Frontal cortex (tissue), 4 donors: ENCODE measurements at places on chromosomes 6 and 20. TPM values are rescaled to one million over a fixed set of nuclear protein-coding genes. Genes with fewer than 3 reads are reported as not detected.

The PDRG1 gene
- 6.9 TPM for total RNA-seq

The ENPP4 gene
- total RNA-seq: 37.1 TPM

The DDO gene
- 0.41 TPM for total RNA-seq

The DUSP15 gene
- total RNA-seq: 9.8 TPM

The SLC16A10 gene
- total RNA-seq: 11.0 TPM

The CDH4 gene
- 22.8 TPM for total RNA-seq

The CAP2 gene
- 39.9 TPM for total RNA-seq

The ACTL10 gene
- 0.82 TPM for total RNA-seq

The STAU1 gene
- total RNA-seq: 46.5 TPM

The HSPA1L gene
- 5.7 TPM for total RNA-seq

The DEF6 gene
- total RNA-seq: 2.4 TPM

The RBPJL gene
- not detected for total RNA-seq

The ZC2HC1B gene
- not detected for total RNA-seq

The TNNC2 gene
- total RNA-seq: not detected

The DEFB124 gene
- not detected for total RNA-seq

The PTPRK gene
- 179 TPM for total RNA-seq

The TRIM38 gene
- total RNA-seq: 0.41 TPM

The GSTA2 gene
- not detected for total RNA-seq

The DST gene
- 188 TPM for total RNA-seq

The PRRC2A gene
- total RNA-seq: 30.6 TPM

The MDFI gene
- total RNA-seq: 11.4 TPM

The GMPR gene
- 2.4 TPM for total RNA-seq
